ENCODE measurements at places on chromosomes 1 and 21.

DNA sequence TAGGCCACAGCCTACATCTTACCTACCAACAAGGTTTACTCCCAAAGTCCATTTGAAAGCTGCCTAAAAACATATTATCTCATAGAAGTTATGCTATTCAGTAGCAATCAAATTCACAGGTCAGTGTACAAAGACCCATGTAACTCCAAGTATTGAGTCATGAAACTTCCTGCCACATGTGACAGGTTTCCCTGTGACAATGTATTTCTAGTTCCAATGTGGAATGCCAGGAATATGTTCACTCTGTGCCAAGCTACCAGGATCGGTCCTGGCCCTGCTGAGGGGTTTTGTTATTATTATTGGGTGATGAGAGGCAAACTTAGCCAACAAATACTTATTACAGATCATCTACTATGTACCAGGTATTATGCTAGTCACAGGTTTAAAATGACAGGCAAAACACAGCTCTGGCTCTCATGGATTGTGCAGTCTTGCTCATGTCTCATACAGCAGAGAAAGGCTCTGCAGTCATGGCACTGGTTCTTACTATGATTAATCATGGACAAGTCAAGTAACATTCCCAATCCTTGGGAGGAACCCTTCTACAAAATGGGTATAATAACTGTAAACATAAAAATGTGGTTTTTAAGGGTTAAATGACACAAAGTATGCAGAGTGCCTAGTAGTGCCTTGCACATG lies 22.5 kb downstream of the DPH5 start:
- no peak for DNase-seq

- no peak for DNase-seq
Measured at GRCh38 chr1:32684167-32684811, 18.3 kb downstream of the SYNC start.

DNA sequence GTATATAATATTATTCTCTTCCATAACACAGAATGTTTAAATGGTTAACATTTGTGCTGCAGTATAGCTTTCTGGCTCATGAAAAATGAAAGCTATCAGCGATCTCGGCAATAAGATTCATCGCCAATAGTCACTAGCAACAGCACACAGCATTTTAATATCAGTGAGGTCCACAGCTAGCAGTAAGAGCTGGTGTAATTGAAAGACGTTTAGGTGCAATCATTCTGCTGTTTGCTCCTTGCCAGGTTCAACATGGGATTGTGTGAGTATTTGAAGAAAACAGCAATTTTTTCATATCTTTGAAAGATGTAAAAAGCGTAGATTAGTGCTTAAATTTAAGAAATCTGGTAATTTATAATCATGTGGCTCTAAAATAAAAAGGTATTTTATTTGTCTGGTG lies 20.1 kb downstream of the PRKACB start:
- DNase-seq, result no peak

- DNase-seq, result no peak
Measured at GRCh38 chr1:223462047-223462630, 68.9 kb downstream of the CCDC185 start.

DNA sequence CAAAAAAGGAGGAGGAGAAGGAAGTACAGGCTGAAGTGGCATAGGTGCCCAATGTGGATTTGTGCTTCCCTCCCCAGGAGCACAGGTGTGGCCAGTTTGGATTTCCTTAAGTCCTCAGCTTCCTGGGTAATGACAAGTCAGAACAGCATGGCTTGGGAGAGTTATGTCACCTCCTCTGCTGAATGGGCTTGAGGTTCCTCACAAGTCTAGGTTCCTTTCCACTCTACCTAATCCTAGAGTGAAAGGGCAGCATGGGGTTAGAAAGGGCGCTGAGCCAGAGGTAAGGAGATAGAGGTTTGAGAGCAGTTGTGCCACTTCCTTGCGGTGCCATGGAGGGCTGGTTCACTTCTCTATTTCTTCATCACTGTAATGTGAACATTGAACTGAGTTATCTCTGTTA lies 35.5 kb upstream of the IL20 start:
- DNase-seq, result no peak

- DNase-seq, result no peak
Measured at GRCh38 chr1:225762444-225762843, 15.2 kb upstream of the SRP9 start.

DNA sequence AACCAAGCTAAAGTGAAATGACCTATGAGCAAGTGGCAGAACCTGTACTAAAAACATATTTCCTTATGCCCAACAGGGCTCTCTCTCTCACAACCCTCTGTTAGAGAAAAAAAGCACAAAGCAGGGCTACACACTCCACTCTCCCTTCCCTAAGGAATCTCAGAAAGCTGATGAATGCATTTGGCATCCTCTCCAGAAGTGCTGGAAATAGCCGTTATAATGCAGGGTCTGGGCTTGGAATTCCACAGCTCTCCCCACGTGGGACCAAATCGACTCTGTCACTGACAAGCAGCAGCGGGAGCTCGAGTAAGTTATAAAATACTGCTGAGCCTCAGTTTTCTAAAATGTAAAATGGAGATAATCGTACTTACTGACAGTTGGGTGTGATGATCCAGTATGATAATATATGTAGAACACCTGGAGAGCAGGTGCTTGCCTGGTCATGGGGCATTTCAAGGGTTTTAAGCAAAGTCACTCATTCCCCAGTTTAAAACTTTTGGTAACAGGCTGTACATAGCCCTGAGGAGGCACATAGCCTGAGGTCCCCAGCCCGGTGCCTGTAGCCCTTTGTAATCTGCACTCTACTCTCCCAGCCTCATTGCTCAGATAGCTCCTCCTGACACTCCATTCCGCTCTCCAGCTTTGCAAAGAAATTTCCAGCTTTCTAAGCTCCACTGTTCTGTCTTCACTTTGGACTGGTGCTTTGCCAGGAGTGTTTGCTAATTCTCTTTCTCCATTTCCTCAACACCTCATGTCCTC lies 175.6 kb upstream of the DAB1 start:
- no peak for DNase-seq

DNA sequence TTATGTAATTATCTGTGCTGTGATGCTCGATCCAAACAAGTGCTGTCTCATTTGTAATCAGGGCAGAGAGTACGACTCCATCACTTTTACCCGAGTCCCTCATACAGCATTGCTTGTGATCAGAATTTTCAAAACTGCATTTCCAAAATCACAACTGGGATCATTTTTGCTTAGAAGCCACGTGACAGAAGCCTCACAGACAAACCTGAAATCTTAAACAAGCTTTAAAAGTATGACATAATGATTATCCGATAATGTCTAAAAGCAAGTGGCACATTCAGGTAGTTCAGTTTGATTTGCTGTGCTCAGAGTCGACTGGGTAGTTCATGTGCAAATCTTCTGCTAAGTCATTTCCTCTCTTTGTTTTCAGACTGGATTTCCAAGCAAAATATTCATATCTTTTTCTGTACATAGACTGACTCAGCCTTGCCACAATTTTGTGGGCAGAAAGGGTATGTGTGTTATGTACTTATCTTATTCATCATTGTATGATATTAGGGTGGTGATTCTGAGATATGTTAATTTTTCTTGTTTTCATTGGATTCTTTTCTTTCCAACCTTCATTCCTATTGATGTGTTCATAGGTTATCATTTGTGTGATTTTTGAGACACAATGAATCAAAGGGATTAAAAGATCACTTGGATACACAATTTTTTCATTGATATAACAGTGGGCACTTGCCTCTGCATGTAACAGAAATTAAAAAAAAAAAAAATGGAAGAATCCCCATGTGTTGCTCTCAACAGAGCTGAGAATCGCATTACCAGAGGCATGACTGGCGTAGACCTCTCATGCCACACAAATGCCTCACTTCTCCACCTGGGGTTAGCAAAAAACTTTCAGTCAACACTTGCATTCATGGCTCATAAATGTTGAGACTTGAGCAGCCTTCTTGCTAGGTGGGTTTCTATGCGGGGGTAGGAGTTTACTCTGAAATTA lies 355.7 kb downstream of the LTN1 start:
- no peak for DNase-seq

- no peak for DNase-seq
Measured at GRCh38 chr1:143736562-143736961, 235.2 kb downstream of the FAM72C start.

- no peak for DNase-seq
Measured at GRCh38 chr1:223319398-223319797, 44.6 kb downstream of the SUSD4 start.

- DNase-seq, result no peak
Measured at GRCh38 chr1:89974696-89975470, 20.0 kb upstream of the ZNF326 start.

DNA sequence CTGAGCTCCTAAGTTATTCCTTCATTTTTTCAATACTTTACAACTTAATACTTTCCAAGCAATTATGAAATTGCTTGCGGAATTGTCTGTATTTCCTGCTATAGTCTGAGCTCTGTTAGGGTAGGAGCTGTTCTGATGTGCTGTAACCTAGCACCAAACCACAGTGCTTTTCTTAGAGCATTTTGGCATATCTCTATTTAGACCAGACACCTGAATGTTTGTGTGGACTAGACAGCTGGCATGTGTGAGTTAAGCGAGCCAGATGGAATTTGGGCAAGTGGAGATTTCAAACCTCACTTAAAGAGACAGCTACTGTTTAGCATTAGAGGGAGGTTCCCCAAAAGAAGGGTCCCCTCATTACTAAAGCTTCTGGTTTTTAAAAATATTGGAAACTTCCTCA lies 106.1 kb downstream of the RWDD3 start:
- DNase-seq, result no peak

DNA sequence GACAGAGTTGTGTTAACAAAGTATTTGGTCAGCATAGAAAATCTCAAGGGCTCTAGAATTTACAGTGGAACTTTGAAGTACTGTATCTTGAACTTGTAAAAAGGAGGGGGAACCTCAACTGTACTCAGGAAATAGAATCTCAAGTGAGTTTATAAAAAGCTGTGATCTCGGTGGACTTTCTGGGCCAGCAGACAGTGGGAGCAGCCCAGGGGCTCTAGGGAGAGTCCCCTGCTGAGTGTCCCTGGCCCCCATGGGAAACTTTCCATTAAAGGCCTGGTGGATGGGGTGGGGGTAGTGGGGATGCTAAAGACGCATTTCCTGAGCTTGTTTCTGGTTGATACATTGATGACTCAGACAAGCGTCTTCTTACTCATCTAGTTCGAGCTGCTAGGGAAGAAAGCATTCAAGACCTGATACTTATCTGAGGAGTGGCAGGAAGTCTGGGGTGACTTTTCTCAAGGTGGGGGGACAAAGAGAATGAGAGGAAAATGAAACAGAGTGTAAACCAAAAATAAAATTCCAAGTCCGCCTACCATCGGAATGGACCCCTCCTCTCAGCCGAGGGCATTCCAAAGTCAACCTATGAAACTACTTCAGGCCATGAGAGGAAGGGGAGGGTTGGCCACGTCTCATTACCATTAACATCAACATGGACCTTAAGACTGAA lies 65.5 kb downstream of the NID1 start:
- no peak for DNase-seq

DNA sequence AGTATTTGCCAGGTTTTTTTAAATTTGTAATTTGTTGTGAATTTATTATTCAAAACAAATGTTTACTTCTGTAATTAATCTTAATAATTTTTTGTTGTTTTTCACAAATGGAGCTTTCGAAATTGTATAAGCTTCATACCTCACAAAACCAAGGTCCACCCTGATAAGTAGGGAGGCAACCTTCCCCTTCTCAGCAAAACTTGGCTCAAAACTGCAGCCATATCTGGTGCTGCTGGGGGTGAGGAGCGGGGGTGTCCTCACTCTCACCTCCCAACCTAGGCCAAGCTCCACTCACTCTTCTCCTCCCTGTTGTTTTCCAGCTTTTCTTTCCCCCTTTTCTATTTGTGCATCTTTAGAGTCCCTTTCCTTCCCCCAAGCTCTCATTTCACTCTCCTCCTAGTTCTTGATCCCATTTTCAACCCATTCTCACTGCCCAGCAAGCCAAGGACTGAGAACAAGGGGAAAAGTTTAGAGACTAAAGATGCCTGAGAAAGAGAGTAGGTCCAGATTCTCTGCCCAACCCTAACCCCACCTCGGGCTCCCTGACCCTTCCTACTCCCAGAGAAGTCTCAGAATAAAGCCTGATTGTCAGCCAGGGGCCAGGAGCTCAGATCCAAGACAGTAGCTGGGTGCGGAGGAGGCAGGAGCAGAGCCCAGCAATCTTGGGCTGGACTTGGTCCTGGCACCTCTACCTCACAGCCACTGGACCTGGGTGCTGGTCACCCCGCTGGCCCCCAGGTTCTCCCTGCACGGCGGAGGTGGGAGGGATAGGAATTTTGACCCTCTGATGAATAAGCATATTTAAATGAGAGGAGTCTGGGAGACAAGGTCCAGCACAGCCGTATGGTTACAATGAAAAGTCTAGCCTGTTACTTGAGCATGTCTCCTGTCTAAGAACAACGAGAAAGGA lies 8.3 kb upstream of the CFAP45 start:
- DNase-seq, result no peak

GRCh38 chr1:19164274-19165015 lies 45.6 kb downstream of the UBR4 start:
- no peak for DNase-seq

DNA sequence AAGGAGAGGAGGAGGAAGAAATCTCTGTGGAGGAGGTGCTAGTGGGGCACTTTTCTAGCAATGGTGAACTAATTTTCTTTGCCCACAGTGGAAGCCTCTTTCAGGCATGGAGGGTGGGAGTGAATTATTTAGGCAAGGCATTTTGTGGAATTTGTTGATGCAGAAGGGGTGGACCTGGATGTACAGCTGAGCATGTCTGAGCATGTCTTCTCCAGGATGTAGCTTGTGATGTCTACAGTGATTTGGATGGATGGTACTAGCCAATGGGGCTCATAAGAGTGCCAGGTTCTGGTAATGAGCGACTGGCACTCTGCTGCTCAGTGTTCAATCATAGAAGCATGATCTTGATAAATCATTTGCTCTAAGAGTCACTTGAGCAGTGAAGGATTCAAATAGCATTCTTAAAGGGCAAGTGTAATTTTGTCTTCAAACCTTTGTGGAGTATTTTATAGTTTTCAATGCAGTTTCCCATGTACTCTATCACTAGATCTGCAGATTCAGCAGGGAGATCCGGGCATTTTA lies 153.9 kb upstream of the LMO4 start:
- DNase-seq, result peak; percentile 79

DNA sequence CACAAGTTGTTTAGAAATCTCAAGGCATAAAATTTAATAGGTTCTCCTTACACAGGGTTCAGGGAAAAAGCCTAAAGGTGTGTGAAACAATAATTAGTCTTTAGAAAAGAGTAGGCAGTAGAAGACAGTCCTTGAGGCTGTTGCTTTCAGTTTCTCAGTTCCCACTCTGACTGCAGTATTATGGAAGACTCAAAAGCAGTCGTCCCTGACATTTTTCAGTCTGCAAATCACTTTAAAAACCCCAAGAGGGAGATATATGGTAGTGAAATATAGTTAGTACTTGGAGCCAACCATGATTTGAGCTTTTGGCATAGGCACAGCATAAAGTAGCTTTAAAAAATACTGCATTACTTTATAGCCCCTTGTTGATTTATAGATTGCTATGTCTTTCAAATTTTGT lies 299.7 kb downstream of the OLFM3 start:
- no peak for DNase-seq
